ENCODE measurements at places on chromosomes 1 and 21. TPM values are rescaled to one million over a fixed set of nuclear protein-coding genes. Genes with fewer than 3 reads are reported as not detected.

- H3K27me3 ChIP-seq: no peaks in the 10 kb centered on the region
- no peak overlapping the region for H3K27ac ChIP-seq
- H3K4me1 ChIP-seq: peaks cover 4% of the 10 kb centered on the region
- no peak for DNase-seq
- no peaks in the 10 kb centered on the region for H3K36me3 ChIP-seq
These were observed 127.9 kb upstream of the CACYBP start for GRCh38 chr1:174871886-174872285.

DNA sequence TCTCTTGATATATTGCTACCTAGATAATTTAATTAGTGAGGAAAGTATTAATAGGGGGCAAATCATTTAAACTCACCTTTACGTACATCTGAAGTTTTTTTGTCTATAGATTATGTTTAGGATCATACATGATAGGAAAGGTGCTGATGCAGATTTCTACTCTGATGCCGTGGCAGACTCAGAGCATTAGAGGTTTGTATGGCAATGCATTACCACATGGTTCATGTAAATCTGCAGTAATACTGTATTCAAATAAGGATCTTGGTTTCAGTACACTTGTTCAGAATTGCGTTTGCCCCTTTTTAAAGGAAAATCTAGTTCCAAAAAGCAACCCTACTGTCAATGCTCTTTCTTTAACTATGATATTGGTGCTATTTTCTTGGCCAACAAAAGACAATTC lies 288.3 kb downstream of the PTPRC start:
- H3K27ac ChIP-seq: no peak overlapping the region
- no peak overlapping the region for H3K4me3 ChIP-seq
- DNase-seq: no peak
- H3K36me3 ChIP-seq: no peaks in the 10 kb centered on the region

CD101 gene
- total RNA-seq: 2.5 TPM

DNA sequence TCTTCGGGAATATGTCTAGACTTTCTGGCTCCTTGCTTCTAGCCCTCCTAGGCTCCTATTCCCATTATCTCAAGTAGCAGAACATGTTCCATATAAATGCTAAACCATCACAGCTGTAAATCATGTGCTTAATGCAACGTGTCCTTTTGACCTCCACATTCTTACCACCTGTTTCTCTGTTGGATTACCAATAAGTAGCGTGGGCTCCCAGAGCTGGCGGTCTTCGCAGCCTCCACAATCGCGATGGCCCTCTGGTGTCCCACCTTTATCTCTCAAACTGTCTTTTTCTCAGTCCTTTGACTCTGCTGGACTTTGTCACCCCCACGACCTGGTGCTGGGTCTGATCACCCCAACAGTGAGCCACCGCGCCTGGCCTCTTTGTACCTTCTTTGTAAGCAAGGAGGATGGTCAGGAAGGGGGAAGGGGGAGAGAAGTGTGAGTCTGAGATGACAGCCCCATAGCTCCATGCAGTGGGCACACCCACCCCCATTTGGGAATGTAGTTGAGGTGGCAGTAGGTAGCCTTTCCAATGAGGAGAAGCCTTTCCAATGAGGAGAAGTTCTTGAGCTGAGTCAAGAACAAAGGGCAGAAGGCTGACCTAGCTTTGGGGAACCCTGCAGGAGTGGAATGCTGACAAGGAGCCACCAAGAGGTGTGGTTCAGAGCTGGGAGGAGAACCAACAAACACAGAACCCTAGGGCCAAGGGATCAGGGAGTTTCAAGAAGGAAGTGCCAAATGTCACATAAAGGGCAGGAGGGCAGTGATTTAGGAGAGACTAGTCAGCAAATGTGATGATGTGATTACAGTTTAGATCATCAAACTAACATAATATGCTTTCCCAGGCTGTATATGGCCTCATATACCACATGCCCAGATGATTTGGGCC lies 14.2 kb downstream of the TRAF5 start:
- H3K27me3 ChIP-seq: no peaks in the 10 kb centered on the region
- no peak overlapping the region for H3K4me3 ChIP-seq
- no peaks in the 10 kb centered on the region for H3K36me3 ChIP-seq
- peak; percentile 76 for DNase-seq

DNA sequence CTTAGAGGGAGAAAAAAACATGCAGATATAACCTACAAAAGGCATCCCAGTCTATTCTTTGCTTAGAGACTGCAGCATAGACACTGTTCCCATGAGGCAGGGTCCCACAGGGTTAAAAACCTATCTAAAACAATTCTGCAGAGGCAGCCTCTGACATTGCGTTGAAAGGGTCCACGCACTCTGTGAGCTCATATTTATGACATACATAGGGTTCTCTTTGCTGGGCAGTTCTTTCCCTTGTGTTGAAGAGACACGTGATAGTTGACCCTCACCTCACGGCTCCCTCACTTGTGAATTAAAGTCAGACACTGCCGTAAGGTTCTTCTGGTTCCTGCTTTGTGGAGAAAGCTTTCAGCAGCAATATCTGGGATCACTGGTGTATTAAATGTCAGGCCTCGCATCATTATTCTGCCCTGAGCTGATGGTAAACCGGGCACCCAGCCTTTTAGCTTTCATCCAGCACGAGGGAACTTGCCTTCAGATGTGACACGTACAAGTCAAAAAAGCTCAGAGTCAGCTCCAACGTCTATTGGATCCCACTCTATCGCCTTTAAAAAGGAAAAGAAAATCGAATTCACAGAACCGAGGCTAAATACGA lies 52.8 kb upstream of the HNRNPU start:
- no peaks in the 10 kb centered on the region for H3K27me3 ChIP-seq
- no peak overlapping the region for H3K27ac ChIP-seq

DNASE2B gene
- total RNA-seq: not detected

- no peak overlapping the region for H3K27ac ChIP-seq
- H3K27me3 ChIP-seq: no peaks in the 10 kb centered on the region
- H3K4me1 ChIP-seq: peaks cover 53% of the 10 kb centered on the region
- H3K36me3 ChIP-seq: no peaks in the 10 kb centered on the region
- no peak for DNase-seq
These were observed 7.8 kb downstream of the STK40 start for GRCh38 chr1:36377791-36378492.

DNA sequence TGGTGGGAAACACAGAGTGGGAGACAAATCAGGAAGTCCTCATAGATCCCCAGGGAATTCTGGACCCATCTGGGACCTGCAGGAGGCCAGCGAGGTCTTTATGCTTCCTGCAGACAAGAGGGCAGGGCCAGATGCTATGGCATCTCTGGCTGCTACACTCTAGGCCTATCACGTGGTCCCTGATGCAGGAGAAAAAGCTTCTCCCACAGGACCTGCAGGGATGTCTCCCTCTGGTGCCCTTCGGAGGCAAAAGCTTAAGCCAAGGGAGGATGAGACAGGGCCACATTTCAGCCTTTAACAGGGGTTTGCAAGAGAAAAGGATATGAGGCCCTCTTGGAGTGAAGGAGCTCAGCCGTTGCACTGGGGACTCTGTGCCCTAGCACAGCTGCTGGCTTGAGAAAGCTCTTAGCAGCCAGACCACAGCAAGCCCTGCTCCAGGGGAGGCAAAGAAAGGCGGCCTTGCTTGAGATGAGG lies 243.0 kb downstream of the C1orf94 start:
- no peak for DNase-seq
- no peak overlapping the region for H3K4me3 ChIP-seq
- H3K36me3 ChIP-seq: no peaks in the 10 kb centered on the region

TRPM2 gene
- total RNA-seq: 4.2 TPM

MNDA gene
- total RNA-seq: 2.0 TPM

DNA sequence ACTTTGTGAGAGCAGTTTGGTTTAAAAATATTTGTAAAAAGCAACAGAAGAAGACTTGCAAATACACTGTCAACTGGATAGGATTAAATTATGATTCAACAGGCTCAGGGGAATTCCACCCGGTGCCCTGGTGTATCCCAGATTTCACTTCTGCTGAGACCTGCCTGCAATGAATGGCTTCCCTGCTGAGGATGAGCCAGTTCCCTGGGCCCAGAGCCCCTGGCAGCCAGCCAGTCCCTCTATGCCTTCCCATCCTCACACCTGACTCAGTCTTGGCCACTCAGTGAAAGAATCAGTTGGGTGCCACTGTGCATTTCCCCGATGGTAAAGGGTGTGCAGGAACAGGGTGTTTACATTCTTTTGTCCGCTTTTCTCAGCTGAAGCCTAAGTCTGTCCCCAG lies 64.4 kb downstream of the KCTD3 start:
- no peak for DNase-seq
- H3K4me3 ChIP-seq: no peak overlapping the region
- H3K36me3 ChIP-seq: no peaks in the 10 kb centered on the region
- H3K4me1 ChIP-seq: peaks cover 15% of the 10 kb centered on the region

- H3K36me3 ChIP-seq: no peaks in the 10 kb centered on the region
- peaks cover 40% of the 10 kb centered on the region for H3K4me1 ChIP-seq
- H3K27me3 ChIP-seq: no peaks in the 10 kb centered on the region
- peak overlapping the region; percentile 79 for H3K4me3 ChIP-seq
These were observed 48.0 kb downstream of the H3-3A start for GRCh38 chr1:226110249-226111097.

Measured in suprapubic skin (tissue), 4 donors.